Neural crest cell (in vitro differentiated cells): ENCODE measurements at places on chromosomes 11 and 22. TPM values are rescaled to one million over a fixed set of nuclear protein-coding genes. Genes with fewer than 3 reads are reported as not detected.
A peak's percentile ranks its signal among the peaks of the same experiment; 100 is the strongest.

GRCh38 chr11:35662061-35662648 is 420 bp upstream of the TRIM44 start:
- peaks cover 27% of the 10 kb centered on the region for H3K27me3 ChIP-seq
- H3K4me1 ChIP-seq: peaks cover 39% of the 10 kb centered on the region
- peak overlapping the region; percentile 21 for H3K27ac ChIP-seq
- no peak for DNase-seq
- peaks cover 42% of the 10 kb centered on the region for H3K36me3 ChIP-seq
- H3K4me3 ChIP-seq: peak overlapping the region; percentile 93

GRCh38 chr11:68057807-68058206 is 19.0 kb downstream of the TCIRG1 start:
- H3K27me3 ChIP-seq: no peaks in the 10 kb centered on the region
- DNase-seq: no peak
- peaks cover 4% of the 10 kb centered on the region for H3K4me1 ChIP-seq
- H3K4me3 ChIP-seq: no peak overlapping the region
- H3K27ac ChIP-seq: no peak overlapping the region
- H3K36me3 ChIP-seq: peaks cover 23% of the 10 kb centered on the region

DNA sequence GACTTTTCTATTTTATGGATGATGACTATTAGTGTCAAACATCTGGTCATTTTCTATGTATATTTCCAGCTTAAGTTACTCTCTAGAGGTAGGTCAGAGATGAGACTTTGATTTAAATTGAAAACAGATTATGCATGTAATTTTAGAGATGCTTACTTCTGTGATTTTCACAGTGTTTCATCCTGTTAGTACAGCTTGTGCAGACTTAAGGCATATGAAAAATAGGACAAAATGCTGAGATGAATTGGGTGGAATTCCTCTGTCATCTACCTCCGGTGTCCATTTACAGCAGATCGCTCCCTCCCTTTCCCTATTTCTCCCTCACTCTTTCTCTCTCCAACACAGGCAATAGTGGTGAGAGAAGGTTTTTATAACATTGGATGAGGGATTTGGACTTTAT is 14.1 kb downstream of the JAM3 start:
- H3K4me3 ChIP-seq: no peak overlapping the region
- peaks cover 40% of the 10 kb centered on the region for H3K36me3 ChIP-seq
- DNase-seq: no peak
- peaks cover 3% of the 10 kb centered on the region for H3K27me3 ChIP-seq
- no peaks in the 10 kb centered on the region for H3K4me1 ChIP-seq

DNA sequence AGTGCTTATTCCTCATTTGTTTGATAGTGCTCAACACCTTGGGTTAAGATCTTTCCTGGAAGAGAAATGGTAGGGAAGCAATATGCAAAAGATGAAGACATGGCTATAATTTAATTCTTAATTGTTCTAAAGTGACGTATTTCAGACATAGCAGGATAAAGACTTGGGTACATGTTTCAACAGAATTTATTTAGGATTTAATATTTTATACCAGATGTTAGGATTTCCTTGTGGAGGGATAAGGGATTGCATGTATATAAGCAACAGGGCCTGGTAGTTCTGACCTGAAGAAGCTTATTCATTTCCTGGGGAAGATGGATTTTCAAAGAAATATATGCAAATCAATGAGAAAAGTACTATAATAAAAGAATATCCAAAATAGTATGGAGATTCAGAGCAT is 163.8 kb downstream of the FAT3 start:
- no peak for DNase-seq
- peaks cover 31% of the 10 kb centered on the region for H3K4me1 ChIP-seq

GRCh38 chr11:44870181-44870580 is 80.5 kb downstream of the TP53I11 start:
- DNase-seq: no peak
- no peaks in the 10 kb centered on the region for H3K27me3 ChIP-seq
- peak overlapping the region; percentile 15 for H3K27ac ChIP-seq
- peaks cover 4% of the 10 kb centered on the region for H3K36me3 ChIP-seq
- peak overlapping the region; percentile 4 for H3K4me3 ChIP-seq

P4HA3 gene
- total RNA-seq: not detected in 2 replicates

MFNG gene
- total RNA-seq: 3.2 and 4.7 TPM in 2 replicates

ZP1 gene
- total RNA-seq: not detected in 2 replicates

- H3K4me3 ChIP-seq: no peak overlapping the region
- no peaks in the 10 kb centered on the region for H3K4me1 ChIP-seq
- H3K27me3 ChIP-seq: no peaks in the 10 kb centered on the region
- DNase-seq: no peak
- H3K36me3 ChIP-seq: peaks cover 5% of the 10 kb centered on the region
Measured at GRCh38 chr11:69371731-69372588, 78.0 kb downstream of the MYEOV start.

FGF19 gene
- 0.21 and 0.34 TPM in 2 replicates for total RNA-seq

DNA sequence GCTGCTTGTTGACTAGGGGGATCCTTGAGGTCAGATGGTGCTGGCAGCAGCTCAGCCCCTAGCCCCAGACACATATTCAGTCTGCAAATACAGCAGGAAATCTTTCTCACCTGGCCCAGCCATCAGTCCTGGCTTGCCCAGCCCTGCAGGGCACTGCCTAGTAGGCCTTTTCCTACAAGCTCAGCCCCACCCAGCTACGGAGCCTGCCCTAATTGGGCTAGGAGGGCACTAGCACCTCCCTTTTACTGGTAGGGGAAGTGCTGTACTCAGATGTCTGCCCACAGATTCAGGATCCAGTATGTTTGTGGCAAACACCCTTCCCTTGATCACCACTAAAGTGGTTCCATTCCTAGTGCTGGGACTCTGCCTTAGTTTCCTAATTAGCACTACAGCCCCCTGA is 257.1 kb upstream of the CADM1 start:
- H3K36me3 ChIP-seq: no peaks in the 10 kb centered on the region
- DNase-seq: no peak
- peaks cover 10% of the 10 kb centered on the region for H3K27me3 ChIP-seq

DNA sequence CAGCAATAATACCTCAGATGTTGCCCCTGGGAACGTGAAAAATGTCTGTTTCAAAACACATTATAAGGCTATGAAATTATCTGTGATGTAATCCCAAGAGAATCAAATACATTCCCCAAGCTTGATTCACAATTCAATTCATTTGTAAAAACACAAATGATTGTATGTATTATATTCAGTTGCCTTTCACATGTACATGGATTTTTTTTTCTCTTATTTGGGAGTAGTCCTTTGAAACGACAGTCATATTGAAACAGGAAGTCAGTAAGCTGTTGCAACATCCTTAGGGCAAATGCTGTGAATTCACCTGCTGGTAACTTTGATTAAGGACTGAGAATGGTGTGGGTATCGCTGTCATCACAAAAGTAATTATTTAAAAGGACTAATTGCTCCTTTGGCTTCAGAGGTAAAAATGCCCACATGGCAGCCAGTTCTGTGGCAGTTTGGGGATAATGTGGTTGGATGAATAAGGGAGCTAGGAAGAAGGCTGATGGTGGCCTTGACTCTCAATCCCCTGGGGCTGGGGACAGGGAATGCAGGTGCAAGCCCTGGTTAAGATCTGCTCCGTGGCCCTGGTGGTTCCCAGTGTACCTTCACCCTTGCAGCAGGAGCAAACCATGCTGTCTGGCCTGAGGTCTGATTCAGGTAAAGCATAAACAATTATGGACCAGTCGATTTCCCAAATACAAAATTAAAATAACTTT is 13.2 kb downstream of the EHF start:
- peaks cover 13% of the 10 kb centered on the region for H3K4me1 ChIP-seq
- H3K36me3 ChIP-seq: no peaks in the 10 kb centered on the region
- no peak overlapping the region for H3K27ac ChIP-seq
- no peak overlapping the region for H3K4me3 ChIP-seq
- H3K27me3 ChIP-seq: no peaks in the 10 kb centered on the region
- DNase-seq: no peak

GRCh38 chr11:17161515-17161914 is 46.3 kb downstream of the PIK3C2A start:
- H3K27ac ChIP-seq: no peak overlapping the region
- no peak overlapping the region for H3K4me3 ChIP-seq
- H3K36me3 ChIP-seq: peaks cover 2% of the 10 kb centered on the region
- no peaks in the 10 kb centered on the region for H3K27me3 ChIP-seq
- DNase-seq: no peak

- H3K27me3 ChIP-seq: no peaks in the 10 kb centered on the region
- DNase-seq: no peak
- H3K27ac ChIP-seq: no peak overlapping the region
- no peaks in the 10 kb centered on the region for H3K4me1 ChIP-seq
- no peaks in the 10 kb centered on the region for H3K36me3 ChIP-seq
- H3K4me3 ChIP-seq: no peak overlapping the region
Measured at GRCh38 chr11:110858547-110858921, 146.3 kb upstream of the ARHGAP20 start.

- H3K4me1 ChIP-seq: peaks cover 17% of the 10 kb centered on the region
- no peak overlapping the region for H3K4me3 ChIP-seq
- H3K27me3 ChIP-seq: no peaks in the 10 kb centered on the region
- no peak overlapping the region for H3K27ac ChIP-seq
- peak; percentile 61 for DNase-seq
- H3K36me3 ChIP-seq: no peaks in the 10 kb centered on the region
Measured at GRCh38 chr11:95231881-95232605, 1.0 kb upstream of the SESN3 start.

DNA sequence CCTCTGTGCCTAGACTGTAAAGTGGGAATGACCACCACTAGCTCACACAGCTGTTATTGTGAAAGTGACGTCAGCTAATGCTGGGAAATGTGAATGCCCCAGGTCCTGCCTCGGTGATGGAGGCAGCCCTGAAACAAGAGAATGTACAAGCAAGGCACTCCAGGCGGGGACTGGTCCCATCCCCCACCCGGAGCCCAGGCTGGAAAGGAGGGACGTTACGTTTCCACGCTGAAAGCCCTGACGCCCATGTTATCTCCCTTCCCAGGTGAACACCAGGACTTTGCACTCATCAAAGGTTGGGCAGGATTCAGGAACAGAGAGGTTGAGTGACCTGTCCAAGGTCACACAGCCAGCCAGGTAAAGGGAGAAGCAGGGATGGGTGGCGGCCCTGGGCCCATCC is 784 bp downstream of the SULT4A1 start:
- peaks cover 4% of the 10 kb centered on the region for H3K4me1 ChIP-seq
- H3K27ac ChIP-seq: peak overlapping the region; percentile 16
- peak overlapping the region; percentile 74 for H3K4me3 ChIP-seq
- no peak for DNase-seq

C22orf39 gene
- 38.0 and 38.4 TPM in 2 replicates for total RNA-seq

DNA sequence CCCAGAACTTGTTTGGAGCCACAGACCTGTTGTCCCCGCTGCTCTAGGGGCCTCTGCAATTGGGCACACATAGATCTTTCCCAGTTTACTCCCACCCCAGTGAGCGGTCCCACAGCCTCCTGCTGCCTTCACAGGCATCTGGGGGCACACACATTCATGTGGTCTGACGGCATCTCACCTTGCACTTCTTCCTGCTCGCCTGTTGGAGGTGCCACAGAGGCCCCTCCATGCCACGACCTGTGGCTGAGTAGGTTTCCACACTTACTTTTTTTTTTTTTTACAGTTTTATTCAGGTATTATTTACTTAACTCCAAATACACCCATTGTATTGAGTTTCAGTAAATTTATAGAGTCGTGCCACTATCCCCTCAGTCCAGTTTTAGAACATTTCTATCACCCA is 68.9 kb upstream of the SEPTIN5 start:
- peaks cover 27% of the 10 kb centered on the region for H3K27me3 ChIP-seq
- DNase-seq: no peak
- no peak overlapping the region for H3K4me3 ChIP-seq
- no peak overlapping the region for H3K27ac ChIP-seq
- peaks cover 5% of the 10 kb centered on the region for H3K36me3 ChIP-seq

OR8G5 gene
- total RNA-seq: not detected in 2 replicates

DNA sequence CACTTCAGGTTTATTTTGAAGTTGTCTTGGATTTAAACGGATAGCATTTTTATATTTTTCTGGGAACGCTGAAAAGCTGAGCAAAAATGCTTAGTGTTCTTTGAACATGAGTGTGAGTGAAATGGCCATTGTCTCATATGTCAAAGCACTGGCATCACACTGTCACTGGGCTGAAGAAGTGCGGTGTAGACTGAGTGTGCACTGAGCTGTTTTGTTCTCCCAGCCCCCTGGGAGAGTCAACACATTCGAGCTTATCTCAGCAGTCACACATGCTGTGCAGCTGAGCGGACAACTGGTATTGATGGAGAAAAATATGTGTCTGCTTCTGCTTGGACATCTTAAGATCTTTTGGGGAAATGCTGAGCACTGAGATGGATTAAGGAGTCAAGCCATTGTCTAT is 90.8 kb downstream of the TECTA start:
- peaks cover 14% of the 10 kb centered on the region for H3K4me1 ChIP-seq
- DNase-seq: no peak
- H3K4me3 ChIP-seq: peak overlapping the region; percentile 2
- H3K27ac ChIP-seq: no peak overlapping the region
- peaks cover 7% of the 10 kb centered on the region for H3K27me3 ChIP-seq
- peaks cover 6% of the 10 kb centered on the region for H3K36me3 ChIP-seq

DNA sequence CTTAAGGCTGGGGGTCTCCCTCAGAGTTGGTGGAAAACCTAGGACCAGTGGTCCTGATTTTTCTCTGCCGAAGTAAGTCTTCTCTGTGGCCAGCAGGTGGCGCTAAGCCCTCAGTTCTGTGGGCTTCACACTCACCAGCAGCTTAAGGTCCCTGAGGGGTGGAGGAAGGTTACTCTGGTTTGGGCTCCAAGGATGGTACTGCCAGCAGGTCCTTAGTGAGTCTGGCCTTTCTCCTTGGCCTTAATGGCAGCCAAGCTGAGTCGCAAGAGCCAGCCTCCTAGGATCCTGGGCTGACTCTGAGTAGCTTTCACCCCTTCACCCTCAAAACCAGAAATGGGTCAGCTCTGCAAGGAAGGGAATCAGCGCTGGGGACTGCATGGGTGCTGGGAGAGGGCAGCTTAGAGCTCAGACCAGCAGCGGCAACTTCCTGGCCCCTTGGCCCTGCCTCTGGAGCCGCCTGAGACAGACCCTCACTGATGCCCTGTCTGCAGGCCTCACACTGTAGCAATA is 4.4 kb downstream of the KCNJ11 start:
- H3K4me1 ChIP-seq: no peaks in the 10 kb centered on the region
- DNase-seq: peak; percentile 86
- peaks cover 5% of the 10 kb centered on the region for H3K36me3 ChIP-seq
- H3K27me3 ChIP-seq: peaks cover 2% of the 10 kb centered on the region
- H3K4me3 ChIP-seq: no peak overlapping the region

GRCh38 chr11:93537767-93538261 is 5.4 kb downstream of the SMCO4 start:
- peaks cover 17% of the 10 kb centered on the region for H3K4me1 ChIP-seq
- no peaks in the 10 kb centered on the region for H3K27me3 ChIP-seq
- H3K4me3 ChIP-seq: no peak overlapping the region
- H3K27ac ChIP-seq: no peak overlapping the region
- no peak for DNase-seq
- no peaks in the 10 kb centered on the region for H3K36me3 ChIP-seq

GRCh38 chr22:21712751-21713427 is 22.7 kb downstream of the YPEL1 start:
- peaks cover 8% of the 10 kb centered on the region for H3K36me3 ChIP-seq
- DNase-seq: peak; percentile 43
- peaks cover 19% of the 10 kb centered on the region for H3K4me1 ChIP-seq
- no peaks in the 10 kb centered on the region for H3K27me3 ChIP-seq
- no peak overlapping the region for H3K4me3 ChIP-seq
- H3K27ac ChIP-seq: no peak overlapping the region

PLEKHA7 gene
- total RNA-seq: 15.6 and 18.2 TPM in 2 replicates

ME3 gene
- total RNA-seq: 17.3 and 18.9 TPM in 2 replicates

GRCh38 chr11:61256710-61257482 is 15.9 kb downstream of the PGA5 start:
- peaks cover 7% of the 10 kb centered on the region for H3K36me3 ChIP-seq
- peaks cover 5% of the 10 kb centered on the region for H3K4me1 ChIP-seq
- no peak overlapping the region for H3K27ac ChIP-seq
- H3K27me3 ChIP-seq: no peaks in the 10 kb centered on the region
- H3K4me3 ChIP-seq: no peak overlapping the region

C11orf97 gene
- not detected in 2 replicates for total RNA-seq
